ENCODE measurements at places on chromosomes 4 and X.
A peak's percentile ranks its signal among the peaks of the same experiment; 100 is the strongest.

GRCh38 chrX:16839852-16840460 is 30.2 kb downstream of the RBBP7 start:
- DNase-seq = no peak

DNA sequence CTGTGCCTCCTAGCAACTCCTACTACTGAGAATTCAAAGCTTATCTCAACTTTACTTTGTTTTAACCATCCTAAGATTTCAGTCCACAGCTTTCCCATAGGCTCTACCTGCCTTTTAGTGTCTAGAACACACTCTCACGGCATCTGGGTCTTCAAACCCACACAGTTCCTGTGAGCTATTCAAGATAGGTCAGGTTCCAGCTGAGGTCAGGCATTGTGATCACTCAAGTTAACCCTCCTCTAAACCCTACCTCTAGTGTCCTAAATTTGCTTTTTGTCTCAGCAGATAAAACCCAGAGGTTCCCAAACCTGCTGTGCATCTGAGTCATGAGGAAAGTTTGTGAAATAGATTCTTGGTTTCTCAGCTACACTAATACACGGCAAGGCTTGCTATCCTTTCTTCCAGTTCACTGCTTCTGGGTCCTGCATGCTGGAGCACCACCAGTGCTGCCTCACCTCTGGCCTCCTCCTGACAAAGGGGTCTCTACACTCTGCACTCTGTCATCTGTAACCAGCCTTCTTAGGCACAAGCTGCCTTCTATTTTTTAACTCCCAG is 324.6 kb upstream of the MAGEB2 start:
- no peak for DNase-seq

DNA sequence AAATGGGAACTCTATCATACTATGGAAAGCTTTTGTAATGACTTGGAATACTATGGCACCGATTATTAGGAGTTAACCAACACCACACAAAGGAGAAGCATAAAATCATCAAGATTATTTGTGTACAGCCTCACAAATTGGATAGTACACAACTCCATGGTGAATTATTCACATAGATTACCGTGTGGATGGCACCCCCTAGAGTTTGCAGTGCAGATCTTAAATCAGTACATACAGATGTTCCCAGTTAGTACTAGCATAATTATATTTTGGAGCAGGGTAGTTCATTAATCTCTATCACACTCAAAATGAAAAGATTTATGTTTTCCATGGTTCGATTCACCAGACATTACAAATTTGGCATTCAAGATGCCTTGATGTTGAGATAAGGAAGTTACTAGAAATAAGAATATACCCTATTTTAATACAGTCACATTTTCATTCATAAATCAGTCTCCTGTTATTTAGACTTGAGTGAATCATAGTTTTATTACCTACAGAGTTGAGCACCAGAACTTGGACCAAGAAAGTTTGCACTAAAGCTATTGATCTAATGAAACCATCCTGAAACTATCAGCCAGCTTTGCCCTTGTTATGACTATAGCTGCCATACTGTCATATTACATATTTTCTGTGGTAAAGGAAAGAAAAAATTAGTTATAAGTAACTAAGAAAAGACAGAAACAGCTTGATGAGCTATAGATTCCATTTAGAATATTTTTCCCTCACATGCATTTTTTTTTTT is 531.8 kb downstream of the GLUD2 start:
- DNase-seq = peak; percentile 6

DNA sequence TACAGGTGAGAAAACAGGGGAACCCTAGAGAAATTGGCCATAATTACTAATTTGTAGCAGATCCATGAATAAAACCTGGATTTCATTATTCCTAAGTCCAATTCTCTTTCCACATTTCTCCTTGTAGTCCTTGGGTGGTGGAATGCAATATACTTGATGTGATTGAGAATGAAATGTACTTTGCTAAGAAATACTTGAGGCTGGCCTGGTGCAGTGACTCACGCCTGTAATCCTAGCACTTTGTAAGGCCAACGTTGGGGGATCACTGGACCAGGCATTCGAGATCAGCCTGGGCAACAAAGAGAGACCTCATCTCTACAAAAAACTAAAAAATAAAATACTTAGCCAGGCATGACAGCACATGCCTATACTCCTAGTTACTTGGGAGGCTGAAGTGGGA is 15.9 kb downstream of the TMEM184C start:
- no peak for DNase-seq

DNA sequence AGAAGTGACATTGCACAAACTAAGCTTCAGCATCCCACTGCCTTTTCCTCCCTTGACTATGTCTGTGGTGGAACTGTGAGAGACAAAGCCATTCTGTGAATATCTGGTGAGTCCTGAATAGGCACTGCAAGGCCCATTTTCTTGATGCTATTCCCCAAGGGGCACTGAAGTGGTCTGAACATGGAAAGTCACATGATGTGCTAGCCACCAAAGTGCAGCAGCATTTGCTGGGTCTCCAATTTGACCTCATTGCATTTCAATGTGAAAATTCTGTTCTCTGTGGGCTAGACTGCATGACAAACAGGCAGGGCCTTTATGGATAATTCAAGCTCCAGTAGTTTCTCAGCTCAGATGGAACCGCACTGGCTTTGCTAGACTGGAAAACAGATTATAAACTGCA is 627.4 kb upstream of the BOD1L1 start:
- no peak for DNase-seq
